ENCODE measurements at places on chromosomes 4 and X.

DNA sequence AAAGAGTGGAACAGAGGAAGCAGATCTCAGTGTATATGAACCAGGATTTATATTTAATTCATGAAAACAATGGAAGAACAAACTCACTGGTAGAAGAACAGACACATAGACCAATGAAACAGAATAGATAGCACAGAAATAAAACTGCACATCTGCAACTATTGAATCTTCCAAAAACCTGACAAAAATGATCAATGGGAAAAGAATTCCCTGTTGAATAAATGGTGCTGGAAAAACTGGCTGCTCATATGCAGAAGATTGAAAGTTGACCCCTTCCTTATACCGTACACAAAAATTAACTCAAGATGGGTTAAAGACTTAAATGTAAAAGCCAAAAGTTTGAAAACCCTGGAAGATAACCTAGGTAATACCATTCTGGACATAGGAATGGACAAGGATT lies 391.0 kb downstream of the MAGEB5 start:
- DNase-seq, result no peak

DNA sequence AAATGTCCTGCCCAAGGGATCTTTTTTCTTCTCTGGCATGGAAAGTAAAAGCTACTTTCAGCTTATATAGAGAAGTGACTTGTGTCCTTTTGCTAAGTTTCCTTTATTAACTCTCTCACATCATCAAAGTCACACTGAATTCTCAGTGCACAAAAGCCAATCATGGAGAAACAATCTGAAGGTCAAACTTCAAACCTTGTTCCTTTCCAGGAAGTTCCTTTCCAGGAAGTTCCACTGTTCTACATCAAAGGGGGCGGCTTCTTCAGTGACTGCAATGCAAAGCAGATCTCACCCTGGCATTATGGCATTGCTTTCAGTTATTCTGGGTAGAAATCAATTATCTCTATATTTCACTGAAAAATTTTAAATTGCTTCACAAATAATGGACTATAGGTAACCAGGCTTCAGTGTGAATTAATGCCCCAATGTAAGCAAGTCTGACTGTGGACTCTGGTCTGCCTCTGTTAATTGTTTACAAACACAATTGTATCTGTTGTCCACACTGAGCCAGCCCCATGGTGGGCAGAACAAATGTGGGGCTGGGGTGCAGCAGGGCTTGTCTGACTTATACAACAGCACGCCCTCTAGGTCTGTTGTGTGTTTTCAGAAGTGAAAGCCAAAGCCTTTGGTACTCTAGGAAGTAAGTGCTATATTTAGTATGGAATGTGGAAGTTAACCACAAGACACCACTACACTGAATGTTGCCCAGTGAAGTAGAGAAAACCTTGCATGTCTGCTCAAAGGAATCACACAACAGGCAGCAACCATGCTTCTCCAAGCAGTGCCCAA lies 98.8 kb downstream of the CDS1 start:
- DNase-seq, result no peak

GRCh38 chr4:151227731-151228130 lies 49.2 kb upstream of the PRSS48 start:
- no peak for DNase-seq

DNA sequence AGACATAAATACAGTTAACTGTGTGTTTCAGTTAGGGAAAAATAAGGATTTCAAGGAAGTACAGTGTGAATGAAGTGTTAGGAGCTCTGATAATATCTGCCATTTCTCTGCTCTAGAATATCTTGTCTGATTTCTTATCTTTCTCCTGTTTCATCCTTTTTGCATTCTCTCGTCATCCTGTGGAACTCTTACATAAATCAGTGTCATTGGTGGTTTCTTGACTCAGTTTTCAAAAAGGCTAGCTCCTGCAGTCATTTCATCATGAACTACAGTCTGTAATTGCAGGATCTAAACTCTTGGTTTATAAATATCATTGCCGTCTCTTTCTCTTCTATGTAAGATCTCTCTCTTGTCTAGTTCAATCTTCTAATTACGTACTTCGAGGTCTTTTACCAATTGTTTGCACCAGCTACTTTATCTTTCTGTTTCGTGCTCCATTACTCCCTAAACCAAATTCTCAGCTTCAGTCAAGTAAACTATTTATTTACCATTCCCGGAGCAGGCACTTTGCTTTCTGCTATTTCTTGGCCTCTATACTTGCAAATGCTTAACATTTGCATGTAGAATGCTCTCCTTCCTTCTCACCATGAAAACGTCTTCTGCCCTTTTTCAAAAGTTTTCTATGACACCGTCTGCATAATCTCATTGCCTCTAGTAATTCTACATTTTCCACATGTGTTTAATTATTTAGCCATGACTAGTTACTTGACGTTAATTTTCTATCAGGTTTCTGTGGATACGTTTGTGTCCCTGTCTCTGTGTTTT lies 294.0 kb downstream of the TENM3 start:
- no peak for DNase-seq

DNA sequence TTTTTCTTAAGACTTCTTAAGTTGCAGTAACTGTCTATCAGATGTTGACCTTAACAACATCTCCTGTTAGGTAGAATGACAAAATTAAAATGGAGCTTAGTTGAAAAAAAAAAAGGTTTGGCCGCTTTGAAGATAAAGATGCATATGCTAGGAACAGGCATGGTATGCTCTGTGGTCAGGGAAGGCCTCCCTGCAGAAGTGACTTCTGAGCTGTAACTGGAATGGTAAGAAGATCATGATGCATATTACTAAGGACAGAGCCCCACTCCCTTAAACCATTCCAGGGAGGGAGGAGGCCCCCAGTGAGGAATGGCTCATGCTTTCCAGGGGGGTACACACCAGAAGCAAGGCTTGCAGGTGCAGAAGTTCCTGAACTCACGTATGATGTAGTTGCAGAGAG lies 43.7 kb downstream of the PDLIM5 start:
- DNase-seq, result no peak

DNA sequence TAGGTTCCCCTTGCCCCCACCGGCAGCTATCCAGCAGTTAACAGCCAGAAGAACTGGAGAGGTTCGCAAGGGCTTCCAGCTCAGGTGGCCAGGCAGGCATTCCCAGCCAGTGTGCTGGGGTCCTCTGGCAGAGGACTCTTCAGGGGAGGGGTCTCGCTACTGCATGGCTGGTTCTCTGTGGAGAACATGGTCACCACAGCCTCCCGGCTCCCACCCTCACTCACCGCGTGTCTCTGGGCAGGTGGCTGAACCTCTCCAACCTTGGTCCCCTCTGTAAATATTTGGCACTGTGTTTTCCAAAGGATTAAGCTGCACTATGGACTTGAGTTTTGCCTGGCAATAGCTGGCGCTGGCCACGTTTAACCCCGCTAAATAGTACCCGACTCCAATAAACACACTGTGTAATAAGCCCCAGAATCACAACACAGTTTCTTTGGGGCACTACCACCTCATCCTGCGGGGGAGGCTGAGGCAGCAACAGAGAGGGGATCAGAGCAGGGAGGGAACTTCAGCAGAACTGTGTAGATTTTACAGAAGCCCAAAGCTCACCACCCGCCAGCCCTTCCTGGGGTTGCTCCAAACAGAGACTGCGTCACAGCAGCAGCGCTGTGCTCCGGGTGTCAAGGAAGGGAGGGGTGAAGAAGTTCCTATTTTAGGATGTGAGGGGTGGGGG lies 15.2 kb downstream of the BCOR start:
- no peak for DNase-seq

GRCh38 chr4:76430519-76431388 lies 4.3 kb upstream of the SHROOM3 start:
- no peak for DNase-seq

DNA sequence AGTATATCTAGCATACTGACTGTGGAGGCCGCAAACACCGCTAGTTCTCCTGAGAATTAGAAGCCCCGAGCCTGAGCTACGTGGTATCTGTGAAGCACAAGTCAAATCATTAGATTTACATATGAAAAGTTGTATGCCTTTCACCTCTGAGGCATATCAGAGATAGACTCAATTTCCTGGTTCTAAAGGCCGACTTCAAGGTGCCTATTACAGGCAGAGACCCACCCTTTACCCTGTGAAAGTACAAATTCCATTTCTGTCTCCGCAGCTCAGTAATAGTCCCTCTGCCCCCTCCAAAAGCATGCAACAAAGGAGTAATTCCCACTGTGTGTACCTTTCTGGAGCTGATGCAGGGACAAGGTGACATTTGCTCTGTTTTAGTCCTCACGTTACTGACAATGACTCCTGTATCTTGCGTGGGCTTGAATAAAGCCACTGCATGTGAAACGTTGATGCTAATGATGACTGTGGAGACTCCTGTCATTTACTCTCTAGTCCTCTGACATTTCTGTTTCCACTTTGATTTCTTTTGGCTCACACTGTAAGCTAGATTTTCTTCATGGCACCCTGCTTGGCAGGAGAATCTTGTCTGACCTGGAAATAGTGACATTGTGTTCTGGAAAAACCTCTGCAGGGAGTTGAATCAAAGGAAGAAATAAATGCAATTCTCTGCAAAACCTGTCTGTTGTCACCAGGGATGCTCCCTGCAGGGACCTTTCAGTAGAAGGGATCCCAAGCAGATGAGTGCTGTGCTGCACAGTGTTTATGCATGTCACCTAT lies 273.2 kb upstream of the EMCN start:
- DNase-seq, result no peak

- DNase-seq, result no peak
These were observed 197.4 kb upstream of the ATP6AP2 start for GRCh38 chrX:40383360-40383759.

DNA sequence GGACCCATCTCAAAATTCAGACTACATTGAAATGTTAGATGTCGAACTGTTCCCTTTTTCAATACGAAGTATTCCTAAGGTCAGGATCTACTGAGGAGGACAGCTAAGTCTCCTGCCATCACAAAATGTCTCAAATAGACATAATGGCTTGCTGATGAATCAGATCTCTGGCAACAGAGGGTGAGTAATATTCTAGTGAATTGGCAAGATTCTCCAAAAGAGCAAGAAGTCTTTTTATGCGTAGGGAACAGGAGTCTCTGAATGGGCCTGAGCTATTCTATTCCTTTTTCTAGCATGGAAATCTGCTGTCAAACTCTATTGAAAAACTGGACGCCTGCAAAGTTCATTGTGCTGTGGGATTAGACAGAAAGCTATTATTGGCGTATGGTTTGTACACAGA lies 145.4 kb downstream of the FNIP2 start:
- no peak for DNase-seq

GRCh38 chr4:179165000-179165738 lies 1722.9 kb upstream of the AGA start:
- DNase-seq, result no peak

GRCh38 chrX:70176938-70177533 lies at the start of gene DGAT2L6:
TSS of gene DGAT2L6 (plus strand) at chrX:70177483. CDS start at chrX:70177583, 100 bp downstream.
- DNase-seq, result no peak

GRCh38 chr4:171622729-171623128 lies 190.5 kb upstream of the GALNTL6 start:
- no peak for DNase-seq

GRCh38 chrX:19549838-19550237 lies 34.5 kb upstream of the MAP3K15 start:
- no peak for DNase-seq

GRCh38 chr4:138774940-138775339 lies 240.6 kb upstream of the NOCT start:
- DNase-seq, result no peak

DNA sequence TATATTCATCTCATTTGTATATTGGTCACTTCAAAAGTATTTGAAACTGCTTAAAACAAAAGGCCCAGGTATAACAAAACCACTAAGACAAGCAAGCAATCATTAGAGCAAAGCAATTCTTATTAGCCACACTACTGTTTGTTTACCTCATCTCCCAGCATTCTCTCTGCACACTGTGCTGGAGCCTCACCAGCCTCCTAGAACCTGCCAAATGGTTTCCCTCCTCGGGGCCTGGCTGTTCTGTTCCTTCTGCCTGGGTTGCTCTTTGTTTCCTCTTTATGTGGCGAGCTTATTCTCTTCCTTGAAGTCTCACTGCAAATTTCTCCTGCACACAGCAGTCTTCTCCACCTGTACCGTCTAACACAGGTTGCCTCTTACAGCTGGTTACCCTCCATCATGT lies 67.5 kb upstream of the MND1 start:
- DNase-seq, result no peak

- no peak for DNase-seq
These were observed 455.7 kb downstream of the BCOR start for GRCh38 chrX:39642071-39642470.

DNA sequence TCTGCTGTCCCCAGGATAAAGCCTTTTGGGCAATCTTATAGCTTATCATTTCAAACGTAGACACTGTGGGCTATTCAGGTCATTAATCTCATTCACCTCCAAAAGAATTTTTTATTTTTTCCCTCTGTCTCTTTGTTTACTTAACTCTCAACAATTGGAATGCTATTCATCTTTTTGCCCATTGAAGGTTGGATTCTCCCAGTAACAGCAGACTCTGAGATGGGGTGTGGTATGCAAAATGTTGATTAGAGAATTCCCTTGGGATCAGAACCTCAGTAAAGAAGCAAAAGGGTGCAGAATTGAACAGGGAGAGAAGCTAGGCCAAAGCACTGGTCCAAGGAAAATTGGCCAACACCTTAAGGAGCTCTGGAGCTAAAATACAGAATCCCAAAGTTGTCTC lies 60.4 kb downstream of the CAMK2D start:
- DNase-seq, result no peak

DNA sequence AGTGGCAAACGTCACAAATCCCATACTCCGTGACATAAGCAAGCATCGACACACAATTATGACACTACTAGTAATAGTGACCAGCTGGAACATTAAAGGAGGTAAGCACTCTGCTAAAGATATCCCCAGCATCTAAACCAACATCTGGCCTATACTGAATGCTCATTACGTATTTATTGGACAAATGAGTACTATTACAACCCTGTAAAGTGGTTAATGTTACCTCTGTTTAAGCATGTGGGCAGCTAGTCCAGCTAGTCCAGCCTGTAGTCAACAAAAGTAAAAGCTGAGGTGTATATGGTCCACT lies 419 bp upstream of the RPGR start:
- DNase-seq, result no peak

DNA sequence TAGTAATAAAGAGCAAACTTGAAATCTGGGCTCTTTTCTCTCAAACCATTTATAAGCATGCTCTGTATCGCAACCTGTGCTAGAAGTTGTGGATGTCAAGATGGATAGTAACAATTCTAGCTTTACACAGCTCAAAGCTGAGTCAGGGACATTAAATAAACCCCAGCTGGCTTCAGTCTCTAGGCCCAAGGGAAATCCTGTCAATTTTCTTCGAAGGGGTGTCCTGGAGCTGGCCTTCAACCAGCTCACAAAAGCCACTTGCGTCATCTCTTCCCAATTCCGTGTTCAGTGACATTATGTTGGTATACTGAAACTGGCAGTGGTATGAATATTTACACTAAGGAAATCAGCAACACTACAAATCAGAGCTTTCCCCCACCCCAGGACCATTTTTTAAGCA lies 89.8 kb upstream of the PRKG2 start:
- DNase-seq, result no peak

GRCh38 chrX:153468008-153468580 lies 2.3 kb downstream of the HAUS7 start:
- no peak for DNase-seq

GRCh38 chr4:85968945-85969819 lies 390.7 kb downstream of the MAPK10 start:
- peak; percentile 59 for DNase-seq

GRCh38 chr4:105059337-105059736 lies 87.3 kb upstream of the TET2 start:
- DNase-seq, result no peak

All from right renal cortex interstitium (tissue), 3 donors.